ENCODE measurements at places on chromosomes 1 and 21.

DNA sequence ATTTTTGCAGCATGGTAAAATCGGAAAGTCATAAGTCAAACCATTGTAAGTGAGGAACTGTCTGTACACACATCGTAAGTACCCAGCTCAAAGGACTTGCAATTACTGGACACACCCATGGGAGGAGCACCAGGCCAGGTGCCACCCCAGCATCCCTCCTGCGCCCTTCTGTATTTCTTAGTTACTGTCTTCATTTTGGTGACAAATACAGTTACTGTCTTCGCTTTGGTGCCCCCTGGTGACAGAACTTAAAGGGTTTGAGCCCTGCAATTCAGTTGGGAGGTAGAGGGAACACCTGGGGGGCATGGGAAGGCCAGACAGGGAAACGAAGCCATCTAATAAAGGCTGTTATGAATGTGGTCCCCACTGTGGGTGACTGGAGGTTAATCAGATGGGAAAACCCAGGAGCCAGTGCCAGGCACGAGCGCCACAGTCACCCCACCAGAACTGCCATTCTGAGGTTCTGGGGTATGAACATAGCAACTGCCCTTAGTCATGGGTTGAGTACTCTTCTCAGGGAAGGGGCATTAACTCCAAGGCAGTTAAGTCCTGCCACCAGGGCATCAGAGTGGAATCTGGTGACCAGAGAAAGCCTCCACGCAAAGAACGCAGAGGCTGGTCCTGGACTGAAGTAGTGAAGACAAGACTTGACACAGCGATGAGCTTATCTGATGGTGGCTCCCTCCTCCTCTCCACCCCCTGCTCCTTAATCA lies 612.9 kb downstream of the PTPRU start:
- DNase-seq: no peak

DNA sequence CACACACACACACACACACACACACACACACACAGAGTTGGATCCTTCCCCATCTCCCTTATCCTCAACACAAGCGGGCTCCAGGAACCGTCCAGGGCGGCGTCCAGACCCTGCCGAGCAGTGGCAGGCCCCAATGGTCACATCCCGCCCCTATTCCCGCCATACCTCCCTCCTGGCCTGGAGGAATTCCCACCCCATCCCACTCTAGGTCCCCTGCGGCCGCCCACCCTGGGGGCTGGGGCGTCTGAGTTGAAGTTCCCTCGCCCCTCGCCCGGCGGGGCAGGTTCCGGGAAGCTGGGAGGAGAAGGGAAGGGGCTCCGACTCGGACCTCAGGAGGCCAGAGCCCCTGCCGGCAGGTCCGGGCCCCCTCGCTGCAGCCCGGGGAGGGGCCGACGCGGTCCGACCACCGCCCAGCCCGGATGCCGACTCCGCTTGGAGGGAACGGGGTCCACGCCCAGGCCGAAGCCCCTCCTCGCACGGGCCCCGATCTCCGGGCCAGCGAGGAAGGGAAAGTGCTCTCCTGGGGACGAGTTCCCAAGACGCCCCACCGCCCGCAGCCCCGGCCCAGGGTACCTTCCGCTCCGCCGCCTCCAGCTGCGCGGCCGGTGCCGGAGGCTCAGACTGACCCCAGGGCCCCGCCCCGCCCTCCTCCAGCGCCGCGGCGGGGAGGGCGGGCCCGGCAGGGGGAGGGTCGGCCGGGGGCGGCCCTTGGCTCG lies at the start of gene RHOC:
RHOC (minus strand) TSS at position 623 of the 716 bp plus-strand sequence. CDS start 3,328 bp downstream, outside the sequence.
- peak; percentile 81 for DNase-seq

GRCh38 chr1:41381692-41382479 lies 20.7 kb downstream of the FOXO6 start:
- peak; percentile 67 for DNase-seq

DNA sequence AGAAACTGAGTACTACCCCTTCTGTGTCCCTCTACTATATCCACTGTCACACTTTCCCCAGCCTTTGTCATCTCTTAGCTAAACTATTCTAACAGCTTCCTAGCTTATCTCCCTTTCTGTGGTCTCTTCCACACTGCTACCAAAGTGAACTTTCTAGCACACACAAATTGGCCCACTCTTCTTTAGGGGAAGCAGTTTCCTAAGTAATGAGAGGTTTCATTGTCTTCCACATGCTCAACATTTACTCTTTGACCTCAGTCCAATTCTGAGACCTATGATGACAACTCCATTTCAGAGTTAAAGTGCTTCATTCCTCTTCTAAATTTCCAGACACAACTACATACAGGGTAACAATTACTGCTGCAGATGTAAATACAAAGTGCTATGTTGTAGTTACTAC lies 32.9 kb downstream of the SCYL3 start:
- DNase-seq: no peak

All from femur (tissue), 1 donor.